ENCODE measurements at places on chromosomes 11 and 22.
A peak's percentile ranks its signal among the peaks of the same experiment; 100 is the strongest.

DNA sequence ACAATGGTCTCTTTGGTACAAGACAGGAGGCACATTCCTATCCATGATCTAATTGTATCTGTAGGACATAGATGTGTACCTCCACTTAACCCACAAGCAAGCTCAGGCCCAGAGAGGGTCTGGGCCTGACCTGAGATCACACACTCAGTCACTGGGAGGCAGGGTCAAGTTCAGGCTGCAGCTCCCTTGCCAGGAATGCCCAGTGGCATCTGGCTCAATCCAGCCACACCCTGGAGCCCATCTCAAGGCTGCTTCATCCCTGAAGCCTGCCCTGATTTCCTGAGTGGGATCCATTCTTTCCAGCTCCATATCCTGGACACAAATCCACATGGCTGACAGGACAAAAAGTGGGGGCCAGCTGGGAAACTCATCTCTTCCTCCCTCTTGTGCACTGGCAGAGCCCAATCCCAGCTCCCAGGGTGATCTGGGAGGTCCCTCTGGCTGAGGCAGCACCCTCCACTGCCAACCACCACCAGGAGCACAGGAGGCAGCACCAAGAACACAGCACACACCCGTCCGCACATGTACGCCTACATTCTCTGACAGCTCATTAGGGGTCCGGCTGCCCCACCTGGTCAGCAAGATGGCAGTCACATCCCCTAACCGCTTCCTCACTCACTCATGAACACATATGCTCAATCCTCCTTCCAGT lies 39.2 kb upstream of the KLHL35 start:
- DNase-seq = no peak

DNA sequence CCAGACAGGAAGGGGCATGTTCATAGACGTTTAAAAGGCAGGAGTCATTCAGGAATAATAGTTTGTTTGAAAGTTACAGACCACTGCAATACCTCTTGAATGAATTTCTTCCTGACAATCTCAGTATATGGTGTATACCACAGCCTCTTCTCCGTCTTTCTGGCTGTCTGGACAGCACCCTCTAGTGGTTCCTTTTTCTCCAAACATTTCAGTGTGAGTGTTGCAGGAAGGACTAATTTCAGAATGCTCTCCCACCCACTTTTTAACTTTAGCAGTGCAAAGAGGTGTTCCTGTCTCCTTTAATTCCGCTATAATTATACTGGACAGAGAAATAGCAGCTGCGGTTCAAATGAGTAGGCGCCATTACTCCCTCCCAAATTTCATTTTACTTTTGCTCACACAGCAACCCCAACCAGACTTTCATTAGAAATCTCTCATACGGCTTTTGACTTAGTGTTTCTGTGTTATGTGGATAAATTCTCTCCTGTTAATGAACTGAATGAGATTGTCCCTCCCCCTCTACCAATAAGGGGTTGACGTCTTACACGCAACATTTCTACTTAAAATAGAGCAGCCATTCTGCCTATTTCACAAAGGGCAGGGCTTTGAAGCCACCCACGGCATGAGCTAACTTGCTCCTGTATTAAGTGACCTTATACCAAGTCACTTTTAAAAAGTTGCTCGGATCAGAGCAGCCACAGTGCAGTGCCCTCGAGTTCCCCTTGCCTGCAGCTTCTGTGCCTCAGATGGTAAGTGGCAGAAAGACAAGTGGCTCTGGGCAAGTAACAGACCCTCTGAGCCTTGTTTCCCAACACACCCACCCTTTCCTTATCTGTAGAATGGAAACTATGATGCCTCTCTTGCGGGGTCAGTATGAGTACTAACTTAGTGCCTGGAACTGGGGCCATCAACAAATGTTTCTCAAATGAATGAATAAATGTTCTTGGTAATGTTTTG lies 368.6 kb downstream of the OPCML start:
- DNase-seq = no peak

- DNase-seq = no peak
Measured at GRCh38 chr22:23698094-23698493, 7.3 kb downstream of the RGL4 start.

GRCh38 chr11:123551079-123551478 lies 103.3 kb downstream of the SCN3B start:
- no peak for DNase-seq

- DNase-seq = no peak
Measured at GRCh38 chr22:22058633-22059290, 76.2 kb upstream of the TOP3B start.

- no peak for DNase-seq
Measured at GRCh38 chr11:102883141-102883540, 8.4 kb upstream of the MMP12 start.

GRCh38 chr11:44011797-44012196 lies 36.0 kb upstream of the ACCSL start:
- no peak for DNase-seq

GRCh38 chr11:109034339-109034696 lies 369.4 kb downstream of the DDX10 start:
- no peak for DNase-seq

- no peak for DNase-seq
Measured at GRCh38 chr11:114280696-114281095, 15.5 kb upstream of the NNMT start.

GRCh38 chr11:124327775-124328174 lies 7.8 kb upstream of the OR8D2 start:
- DNase-seq = no peak

- DNase-seq = no peak
Measured at GRCh38 chr22:29037340-29037932, 24.2 kb downstream of the C22orf31 start.

DNA sequence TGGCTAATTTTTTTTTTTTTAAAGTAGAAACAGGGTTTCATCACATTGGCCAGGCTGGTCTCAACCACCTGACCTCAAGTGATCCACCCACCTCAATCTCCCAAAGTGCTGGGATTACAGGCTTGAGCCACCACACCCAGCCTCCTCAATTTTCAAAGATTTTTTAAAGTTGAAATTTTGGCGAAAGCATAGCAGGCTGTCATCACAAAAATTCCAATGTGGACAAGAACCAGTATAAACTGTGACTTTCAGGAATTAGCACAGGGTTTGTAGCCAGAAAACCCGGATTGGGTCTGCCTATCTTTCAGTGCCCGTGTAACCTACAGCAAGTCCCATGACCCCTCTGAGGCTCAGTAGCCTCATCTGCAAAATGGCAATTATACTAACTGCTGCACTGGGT lies 80.2 kb downstream of the SGSM3 start:
- no peak for DNase-seq

DNA sequence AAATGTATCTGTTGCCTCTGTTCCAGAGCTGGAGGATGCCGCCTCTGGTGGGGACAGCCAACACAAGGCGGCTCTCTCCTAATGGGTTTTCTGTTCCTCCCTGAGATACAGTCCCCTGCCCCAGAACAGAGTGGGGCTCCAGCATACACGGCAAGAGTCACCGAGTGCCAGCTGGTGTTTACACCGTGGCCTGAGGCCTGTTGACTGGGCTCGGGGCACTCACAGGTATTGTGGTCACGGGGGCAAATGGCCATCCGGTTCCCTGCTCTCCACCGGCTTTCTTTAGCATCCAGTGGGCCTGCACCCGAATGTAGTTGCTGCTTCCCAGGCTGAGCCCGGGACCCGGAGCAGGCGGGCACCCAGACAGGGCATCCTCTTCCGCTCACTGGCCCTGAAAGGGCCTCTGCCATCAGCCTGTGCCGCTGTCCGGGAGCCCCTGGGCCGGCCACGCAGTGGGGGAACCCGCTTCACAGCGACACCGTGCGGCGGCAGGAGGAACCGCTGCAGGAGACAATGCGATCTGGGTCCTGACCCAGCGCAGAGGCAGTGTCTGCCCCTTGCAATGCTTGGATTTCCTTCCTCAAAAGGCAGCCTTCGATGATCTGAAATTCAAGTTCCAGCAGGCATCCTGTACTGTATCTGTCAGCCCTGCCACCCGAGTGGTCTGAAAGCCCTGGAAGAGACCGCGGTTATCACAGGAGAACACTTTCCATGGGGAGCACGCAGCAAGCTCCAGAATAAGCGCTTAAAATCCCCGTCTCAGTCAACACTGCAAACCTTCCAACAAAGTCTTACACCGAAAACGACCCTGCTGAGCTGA lies 859 bp upstream of the KRTAP5-5 start:
- DNase-seq = peak; percentile 31

GRCh38 chr11:88280673-88281316 lies 56.7 kb downstream of the CTSC start:
- DNase-seq = no peak

- no peak for DNase-seq
Measured at GRCh38 chr22:46250783-46251125, 661 bp upstream of the CDPF1 start.

DNA sequence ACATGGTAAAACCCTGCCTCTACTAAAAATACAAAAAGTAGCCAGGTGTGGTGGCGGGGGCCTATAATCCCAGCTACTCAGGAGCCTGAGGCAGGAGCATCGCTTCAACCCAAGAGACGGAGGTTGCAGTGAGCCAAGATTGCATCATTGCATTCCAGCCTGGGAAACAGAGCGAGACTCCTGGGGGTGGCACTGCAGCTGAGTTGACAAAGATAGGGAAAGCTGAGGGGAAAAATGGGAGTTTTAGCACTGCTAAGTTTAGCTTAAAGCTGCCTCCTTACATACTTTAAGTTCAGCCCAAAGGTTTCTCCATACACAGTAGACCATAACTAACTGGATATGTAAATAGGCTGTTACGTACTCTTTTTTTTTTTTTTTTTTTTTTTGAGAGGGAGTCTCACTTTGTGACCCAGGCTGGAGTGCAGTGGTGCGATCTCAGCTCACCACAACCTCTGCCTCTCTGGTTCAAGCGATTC lies 9.0 kb upstream of the USP28 start:
- no peak for DNase-seq

- DNase-seq = no peak
Measured at GRCh38 chr11:72939031-72939430, 124.8 kb downstream of the ATG16L2 start.

DNA sequence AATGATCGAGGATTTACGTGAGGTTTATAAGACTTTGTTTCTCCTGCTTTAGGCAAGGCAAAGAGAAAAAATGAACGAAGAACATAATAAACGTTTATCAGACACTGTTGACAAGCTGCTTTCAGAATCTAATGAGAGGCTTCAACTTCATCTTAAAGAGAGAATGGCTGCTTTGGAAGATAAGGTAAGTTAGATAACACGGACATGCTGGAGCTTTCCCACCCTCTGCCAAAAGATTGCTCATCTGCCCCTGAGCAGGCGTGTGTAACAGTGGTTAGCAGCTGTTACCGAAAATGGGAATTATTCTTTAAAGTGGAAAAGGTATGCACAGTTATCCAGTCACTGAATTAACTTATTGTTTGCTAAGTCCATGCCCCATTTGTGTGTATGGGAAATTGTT lies 62.8 kb upstream of the CTTN start:
- DNase-seq = no peak

- no peak for DNase-seq
Measured at GRCh38 chr11:112113539-112114457, 27.1 kb downstream of the SDHD start.

GRCh38 chr11:94630221-94630620 lies 63.1 kb downstream of the PIWIL4 start:
- no peak for DNase-seq

- DNase-seq = no peak
Measured at GRCh38 chr11:17508306-17508705, 31.7 kb upstream of the ABCC8 start.

GRCh38 chr11:134630861-134631260 lies 218.8 kb upstream of the B3GAT1 start:
- no peak for DNase-seq

DNA sequence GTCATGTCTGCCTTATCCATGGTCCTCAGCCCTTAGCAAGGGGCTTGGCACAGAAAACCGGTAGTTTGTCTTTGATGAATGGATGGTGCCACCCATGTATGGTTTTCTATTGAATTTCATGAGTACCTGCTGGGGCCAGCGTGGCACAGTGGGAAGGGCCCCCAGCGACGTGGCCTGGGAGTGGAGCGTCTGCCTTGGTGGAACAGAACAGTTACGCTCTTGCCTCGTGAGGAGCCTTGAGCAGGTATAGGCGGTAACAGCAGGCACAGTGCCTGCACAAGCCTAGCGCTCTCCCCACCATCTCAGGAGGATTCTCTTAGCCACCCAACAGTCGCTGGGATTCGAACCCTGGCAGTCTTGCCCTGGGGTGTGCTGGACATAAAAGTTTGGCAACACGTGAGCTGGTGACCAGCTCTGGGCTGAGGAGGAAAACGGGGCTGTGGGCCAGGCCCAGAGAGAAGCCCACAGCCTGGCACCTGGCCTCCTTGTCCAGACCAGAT lies 3.0 kb upstream of the SSH3 start:
- no peak for DNase-seq

GRCh38 chr11:113182288-113182687 lies 132.1 kb upstream of the TTC12 start:
- DNase-seq = no peak

DNA sequence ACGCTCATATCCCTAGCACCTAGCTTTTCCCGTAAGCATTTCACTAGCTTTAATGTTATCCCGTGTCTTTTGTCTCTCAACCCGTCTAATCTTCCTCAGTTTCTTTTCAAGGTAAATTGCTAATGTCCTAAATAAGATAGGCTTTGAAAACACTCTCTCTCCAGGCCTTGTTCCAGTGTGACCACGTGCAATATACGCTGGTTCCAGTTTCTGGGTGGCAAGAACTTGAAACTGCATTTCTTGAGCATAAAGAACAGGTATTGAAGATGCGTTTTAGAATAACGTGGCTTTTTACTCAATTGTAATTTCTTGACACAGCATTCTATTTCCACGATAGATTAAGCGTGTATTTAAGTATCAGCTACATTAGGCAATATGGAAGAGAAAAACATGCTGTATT lies 1.1 kb downstream of the CDC45 start:
- no peak for DNase-seq

- DNase-seq = no peak
Measured at GRCh38 chr11:86138958-86139357, 70.1 kb upstream of the PICALM start.

DNA sequence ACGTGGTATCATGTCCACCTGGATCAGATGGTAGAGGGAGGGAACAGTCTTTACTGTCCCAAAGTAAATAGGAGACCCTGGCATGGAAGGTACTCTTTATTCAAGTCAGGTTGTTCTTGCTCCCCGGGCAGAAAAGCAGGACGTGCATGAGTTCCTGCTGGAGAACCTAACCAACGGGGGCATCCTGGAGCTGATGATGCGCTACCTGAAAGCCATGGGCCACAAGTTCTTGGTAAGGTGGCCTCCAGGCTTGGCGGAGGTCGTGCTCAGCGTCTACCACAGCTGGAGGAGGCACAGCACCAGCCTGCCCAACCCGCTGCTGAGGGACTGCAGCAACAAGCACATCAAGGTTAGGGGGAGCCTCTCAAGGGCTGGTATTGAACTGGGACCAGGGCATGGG lies 48.7 kb downstream of the CABIN1 start:
- no peak for DNase-seq

GRCh38 chr22:24695060-24695459 lies 79.5 kb downstream of the PIWIL3 start:
- no peak for DNase-seq

- DNase-seq = peak; percentile 16
Measured at GRCh38 chr11:102047305-102047924, at the start of gene CFAP300. TSS of gene CFAP300 (plus strand) at chr11:102047437. CDS start at chr11:102047471, 34 bp downstream.

- DNase-seq = no peak
Measured at GRCh38 chr22:41844513-41844912, 11.6 kb downstream of the SREBF2 start.

Measured in activated CD4-positive, alpha-beta T cell treated with anti-CD3 and anti-CD28 coated beads for 1 hour (primary cell).